ENCODE measurements at places on chromosomes 11 and 22. TPM values are rescaled to one million over a fixed set of nuclear protein-coding genes. Genes with fewer than 3 reads are reported as not detected.

DNA sequence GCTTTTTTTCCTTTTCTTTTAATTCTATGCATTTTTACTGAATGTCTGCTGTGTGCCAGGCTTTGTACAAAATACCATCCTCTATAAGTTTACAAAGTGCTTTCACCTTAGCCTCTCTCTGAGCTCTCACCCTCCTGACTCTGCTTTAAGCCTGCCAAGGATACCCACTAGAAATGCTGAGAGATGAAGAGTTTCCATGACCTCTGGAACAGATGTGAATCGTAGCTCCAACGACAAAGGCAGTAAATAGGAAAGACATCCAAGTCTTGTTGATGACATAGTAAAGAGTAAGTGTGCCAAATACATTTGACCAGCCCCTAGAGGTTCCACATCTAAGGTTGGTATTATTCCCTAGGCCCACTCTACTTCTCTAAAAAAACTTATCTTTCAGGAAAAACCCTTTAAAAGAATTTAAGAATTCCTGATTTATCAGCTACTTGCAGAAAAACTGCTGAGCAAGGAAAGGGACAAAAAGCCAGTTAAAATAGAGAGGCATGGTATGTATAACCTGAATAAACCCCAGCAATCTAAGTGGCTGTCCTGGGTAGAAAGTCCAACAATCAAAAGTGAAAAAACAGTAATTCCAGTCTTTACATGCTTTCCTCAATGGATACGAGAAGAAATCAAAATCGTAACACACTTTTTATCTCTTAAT is 45.4 kb downstream of the GAB2 start:
- DNase-seq, result no peak

Gene UPK2
- not detected for total RNA-seq

DNA sequence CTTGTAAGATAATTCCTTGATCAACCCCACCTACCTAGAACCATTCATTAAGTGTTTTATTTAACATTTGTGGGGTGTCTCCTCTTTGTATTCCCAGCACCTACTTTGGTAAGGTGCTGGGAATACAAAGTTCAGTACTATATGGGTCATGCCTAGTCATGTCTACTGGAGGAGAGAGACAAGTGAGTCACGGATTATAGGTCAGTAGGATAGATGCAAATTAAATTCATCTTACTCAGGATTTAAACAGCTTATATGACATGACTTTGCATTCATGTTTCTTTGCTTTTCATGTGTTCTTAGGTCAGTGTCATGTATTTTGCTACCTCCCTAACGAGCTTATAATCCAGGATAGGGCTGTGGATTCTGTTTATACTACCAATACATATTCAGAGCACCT is 3.4 kb upstream of the FADS1 start:
- no peak for DNase-seq

DNA sequence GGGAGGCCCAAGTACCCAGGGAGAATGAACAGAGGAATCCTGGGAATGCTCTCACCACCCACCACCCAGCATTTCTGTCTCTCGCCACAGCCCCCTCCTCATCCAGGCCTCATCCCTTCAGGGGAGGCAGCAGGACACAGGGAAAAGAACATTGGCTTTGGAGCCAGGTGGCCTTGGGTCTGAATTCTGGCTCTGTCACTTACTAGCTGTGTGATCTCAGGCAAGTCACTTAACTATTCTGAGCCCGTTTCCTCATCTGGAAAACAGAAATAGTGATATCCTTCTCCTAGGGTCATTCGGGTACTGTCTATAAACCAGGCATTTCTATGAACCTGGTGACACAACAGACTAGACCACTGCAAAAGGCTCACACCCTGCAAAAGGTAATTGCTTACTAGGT is 22.1 kb downstream of the CHRDL2 start:
- DNase-seq, result no peak

Gene SOX10
- not detected for total RNA-seq

Gene NAV2
- 0.96 TPM for total RNA-seq

DNA sequence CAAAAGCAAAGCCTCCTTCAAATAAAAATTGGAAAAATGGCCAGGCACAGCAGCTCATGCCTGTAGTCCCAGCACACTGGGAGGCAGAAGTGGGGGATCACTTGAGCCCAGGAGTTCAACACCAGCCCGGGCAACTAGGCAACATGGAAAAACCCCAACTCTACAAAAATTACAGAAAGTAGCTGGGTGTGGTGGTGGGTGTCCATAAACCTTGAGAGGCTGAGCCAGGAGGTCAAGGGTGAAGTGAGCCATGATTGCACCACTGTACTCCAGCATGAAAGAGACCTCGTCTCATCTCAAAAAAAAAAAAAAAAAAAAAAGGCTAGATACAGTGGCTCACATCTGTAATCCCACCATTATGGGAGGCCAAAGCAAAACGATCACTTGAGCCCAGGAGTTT is 22.3 kb downstream of the DDX6 start:
- no peak for DNase-seq

Gene C11orf65
- total RNA-seq, result 0.96 TPM

Gene PATE4
- total RNA-seq, result not detected

Gene MISFA
- 1.9 TPM for total RNA-seq

GRCh38 chr22:28903080-28903479 is 19.7 kb downstream of the ZNRF3 start:
- DNase-seq, result no peak

DNA sequence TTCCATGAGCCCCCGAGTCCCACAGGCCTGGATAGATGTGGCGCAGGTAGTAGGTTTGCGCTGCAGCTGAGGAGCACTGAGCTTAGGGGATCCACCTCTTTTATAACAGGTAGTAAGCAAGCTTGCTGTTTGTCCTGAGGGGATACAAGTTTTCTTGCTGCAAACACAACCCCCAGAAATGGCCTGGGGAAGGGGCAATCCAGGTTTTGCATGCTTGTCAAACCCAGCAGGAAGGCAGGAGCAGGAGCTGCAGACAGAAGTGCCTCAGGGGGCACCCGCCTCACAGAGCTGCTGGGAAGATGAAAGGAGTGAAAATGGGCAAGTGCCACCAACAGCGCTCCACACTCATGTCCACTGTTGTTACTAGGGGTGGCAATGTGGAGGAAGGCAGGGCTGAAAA is 18.5 kb downstream of the APOL5 start:
- DNase-seq, result no peak

DNA sequence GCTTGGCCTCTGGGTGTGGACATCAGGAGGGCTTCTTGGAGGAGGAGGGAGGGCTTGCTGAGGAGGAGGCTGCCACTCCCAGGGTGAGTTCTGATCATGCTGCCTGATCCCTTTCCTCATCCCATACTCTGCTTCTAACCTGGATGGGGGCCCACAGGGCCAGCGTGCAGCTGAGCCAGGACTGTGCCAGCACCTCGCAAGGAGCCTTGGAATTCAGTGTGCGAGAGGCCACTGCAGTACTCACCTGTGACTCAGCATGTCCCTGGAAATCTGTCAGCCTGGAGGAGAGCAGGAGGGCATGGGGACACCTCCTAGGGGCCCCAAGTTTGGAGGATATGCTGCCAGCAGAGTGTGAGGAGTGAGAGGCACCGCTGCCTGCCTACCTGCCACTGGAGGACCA is 4.2 kb upstream of the GAB4 start:
- no peak for DNase-seq

Gene C1QTNF5
- not detected for total RNA-seq

Gene FADS3
- total RNA-seq, result 14.5 TPM

GRCh38 chr22:31045900-31046538 is 35.1 kb upstream of the SMTN start:
- DNase-seq, result no peak

GRCh38 chr11:81869351-81870065 is 864.2 kb downstream of the FAM181B start:
- DNase-seq, result peak; percentile 56

Gene LGR4
- 0.94 TPM for total RNA-seq

All from T-helper 17 cell (primary cell).